ENCODE measurements at places on chromosomes 3 and 15.

GRCh38 chr3:14540821-14541385, 761 bp upstream of the GRIP2 start:
- DNase-seq, result no peak

DNA sequence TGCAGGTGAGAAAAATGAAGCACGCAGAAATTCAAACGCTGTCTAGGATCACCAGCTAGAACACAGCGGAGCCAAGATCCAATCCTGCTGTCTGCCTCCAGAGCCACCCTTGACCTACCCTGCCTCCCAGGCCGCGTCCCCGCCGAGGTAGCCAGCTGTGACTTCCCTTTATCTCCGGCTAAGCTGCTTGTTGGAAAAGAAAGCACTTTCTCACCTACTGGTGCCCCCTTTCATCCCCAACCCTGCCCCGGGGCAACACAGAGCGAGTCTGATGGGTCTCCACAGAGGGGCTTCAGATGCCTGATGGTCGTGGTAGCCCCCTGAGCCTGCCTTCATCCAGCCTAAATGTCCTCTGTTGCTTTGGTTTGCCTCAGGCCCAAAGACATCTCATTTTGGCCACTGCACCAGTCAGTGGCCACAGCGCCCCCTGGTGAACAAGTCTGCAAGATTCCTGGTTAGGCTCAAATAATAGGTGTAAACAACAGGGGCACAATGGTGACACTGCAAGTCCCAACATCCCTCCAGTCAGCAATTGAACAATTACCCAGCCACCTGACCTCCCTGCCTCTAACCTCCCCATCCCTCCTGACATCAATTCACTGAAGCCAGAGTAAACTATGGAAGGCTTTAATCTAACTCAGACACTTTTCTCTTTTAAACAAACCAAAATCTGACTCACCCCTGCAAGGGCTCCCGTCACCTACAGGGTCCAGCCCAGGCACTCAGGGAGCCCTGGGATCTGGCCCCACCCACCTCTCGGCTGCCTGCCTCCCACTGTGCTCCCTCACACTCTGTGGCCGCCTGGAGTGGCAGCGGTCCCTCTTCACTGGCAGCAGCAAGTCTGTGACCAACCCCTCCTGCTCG, 27.3 kb upstream of the BCL2L10 start:
- DNase-seq, result peak; percentile 78

DNA sequence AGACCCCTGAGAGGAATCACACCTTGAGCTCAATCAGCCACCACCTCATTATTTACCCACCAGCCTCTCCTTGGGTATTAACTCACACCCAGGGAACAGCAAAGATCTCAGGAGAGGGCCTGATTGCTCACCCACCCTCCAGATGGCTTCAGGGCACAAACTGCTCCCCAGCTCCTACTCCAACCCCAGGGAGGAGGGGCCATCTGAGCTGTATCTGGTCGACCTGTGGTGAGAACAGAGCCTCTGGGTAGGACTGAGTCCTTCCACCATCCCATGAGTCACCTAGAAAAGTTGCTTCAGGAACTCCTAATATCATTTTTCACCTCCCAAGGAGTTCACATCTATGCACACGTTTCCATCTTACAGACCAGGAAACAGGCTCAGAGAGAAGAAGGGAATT, 44.8 kb upstream of the HES1 start:
- DNase-seq, result peak; percentile 23

DNA sequence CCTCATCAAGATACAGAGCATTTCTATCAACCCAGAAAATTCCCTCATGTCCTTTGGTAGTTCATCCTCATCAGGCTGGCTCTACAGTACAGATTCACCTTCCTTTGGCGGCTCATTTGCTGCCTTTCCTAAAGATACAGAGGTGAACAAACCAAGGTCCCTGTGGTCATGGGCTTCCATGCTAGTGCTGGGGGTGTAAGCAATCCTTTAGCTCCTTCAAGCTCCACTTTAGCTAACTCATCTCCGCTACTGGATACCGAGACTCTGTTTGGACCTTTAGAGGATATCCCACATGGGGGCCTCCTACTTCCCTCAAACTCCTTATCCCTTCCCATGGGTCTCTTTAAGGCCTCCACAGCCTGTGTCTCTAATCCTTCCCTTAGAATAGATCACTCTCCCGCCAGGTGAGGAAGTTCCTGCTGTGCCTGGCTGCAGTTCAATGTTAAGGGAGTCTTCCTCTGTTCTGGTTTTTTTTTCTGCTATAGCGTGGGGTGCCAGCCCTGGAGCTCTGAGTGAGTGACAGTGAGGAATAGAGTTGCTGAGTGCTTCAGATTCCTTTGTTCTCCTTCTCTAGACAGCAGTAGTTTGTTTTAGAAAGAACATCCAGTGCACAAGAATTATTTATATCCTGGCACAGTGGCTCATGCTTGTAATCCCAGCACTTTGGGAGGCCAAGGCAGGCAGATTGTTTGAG, 30.7 kb downstream of the CLEC3B start:
- DNase-seq, result no peak

GRCh38 chr15:73142802-73143762, 90.8 kb downstream of the NEO1 start:
- DNase-seq, result no peak

- peak; percentile 52 for DNase-seq
Measured at GRCh38 chr15:95857124-95857757, 473.3 kb upstream of the NR2F2 start.

- DNase-seq, result no peak
Measured at GRCh38 chr3:13173186-13173585, 100.0 kb upstream of the IQSEC1 start.

- DNase-seq, result no peak
Measured at GRCh38 chr3:115980709-115981108, 357.4 kb downstream of the GAP43 start.

GRCh38 chr15:79035111-79035601, 55.4 kb downstream of the RASGRF1 start:
- DNase-seq, result no peak

- DNase-seq, result peak; percentile 76
Measured at GRCh38 chr3:59575113-59576001, 525.5 kb upstream of the CFAP20DC start.
